ENCODE measurements at places on chromosomes 5 and 9.

DNA sequence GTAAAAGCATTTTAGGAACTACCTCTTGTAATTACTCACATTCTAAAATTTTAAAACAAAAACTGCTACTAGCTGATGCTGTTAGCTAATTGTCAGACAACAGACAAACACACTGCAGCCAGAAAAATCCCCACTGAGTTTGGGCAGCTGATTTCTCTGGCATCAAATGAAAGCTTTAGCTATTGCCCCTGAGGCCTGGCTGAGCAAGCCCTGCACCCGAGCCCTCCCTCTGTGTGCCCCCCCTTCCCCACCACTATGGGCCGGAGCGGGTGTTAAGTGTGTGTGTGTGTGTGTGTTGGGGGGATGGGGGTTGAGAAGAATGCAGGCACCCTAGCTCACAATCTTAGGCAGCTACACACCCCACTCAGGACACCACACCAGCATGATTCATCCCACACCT lies 2.4 kb downstream of the NEUROG1 start:
- DNase-seq: no peak

DNA sequence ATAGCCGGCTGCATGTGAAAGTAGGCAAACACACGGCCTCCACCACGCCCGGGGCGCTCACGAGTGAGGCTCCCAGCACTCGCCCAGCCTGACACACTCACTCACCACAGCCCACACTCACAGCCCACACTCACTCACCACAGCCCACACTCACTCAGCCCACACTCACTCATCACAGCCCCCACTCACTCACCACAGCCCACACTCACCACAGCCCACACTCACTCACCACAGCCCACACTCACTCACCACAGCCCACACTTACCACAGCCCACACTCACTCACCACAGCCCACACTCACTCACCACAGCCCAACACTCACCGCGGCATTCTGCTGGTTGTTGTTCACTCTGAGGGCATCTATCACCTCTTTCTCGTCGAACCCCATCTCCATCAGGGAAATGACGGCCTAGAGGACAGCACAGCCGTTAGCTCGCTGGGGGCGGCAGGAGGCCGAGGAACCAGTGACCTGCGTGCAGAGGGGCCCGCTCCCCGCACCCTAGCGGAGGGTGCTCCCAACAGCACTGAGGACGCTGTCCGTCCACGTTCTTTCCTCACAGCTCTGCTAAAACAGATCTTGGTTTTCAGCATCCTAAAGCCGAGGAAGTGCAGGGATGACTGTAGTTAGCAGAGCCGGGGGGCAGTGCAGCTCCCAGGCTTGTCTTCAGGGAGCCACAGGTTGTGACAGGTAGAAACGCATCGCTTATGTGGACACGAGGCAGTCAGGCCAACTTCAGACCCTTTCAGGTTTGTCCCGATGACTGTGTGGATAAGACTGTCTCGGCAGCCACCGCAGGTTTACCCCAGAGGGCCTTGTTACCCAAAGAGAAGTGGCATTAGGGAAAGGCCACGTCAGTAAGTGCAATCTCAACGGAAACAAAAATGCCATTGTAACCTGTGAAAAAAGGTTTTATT lies 21.6 kb downstream of the UBAC1 start:
- no peak for DNase-seq

DNA sequence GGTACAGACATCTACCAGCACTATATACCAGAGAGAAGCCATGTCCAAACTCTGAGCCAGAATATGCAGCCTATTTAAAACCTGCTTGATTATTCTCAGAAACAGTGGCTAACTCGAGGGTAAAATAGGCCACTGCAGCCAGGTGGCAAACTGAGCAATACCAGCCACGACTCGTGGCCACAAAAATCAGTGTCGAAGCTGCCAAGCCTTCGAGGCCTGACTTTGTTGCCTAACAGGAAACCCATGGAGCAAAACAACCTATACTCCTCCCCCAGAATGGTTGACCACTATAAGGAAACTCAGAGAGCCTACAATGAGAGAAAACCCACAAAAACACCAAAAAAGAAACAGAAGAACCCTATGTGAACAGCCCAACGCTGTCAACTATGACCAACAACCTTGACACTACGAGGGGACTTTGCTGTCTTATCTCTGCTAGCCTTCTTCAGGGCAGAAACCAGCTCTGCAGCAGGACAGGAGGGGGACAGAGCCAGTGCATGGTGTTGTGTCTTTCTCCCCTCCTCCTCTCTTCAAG lies 133.8 kb downstream of the TMEM174 start:
- no peak for DNase-seq

DNA sequence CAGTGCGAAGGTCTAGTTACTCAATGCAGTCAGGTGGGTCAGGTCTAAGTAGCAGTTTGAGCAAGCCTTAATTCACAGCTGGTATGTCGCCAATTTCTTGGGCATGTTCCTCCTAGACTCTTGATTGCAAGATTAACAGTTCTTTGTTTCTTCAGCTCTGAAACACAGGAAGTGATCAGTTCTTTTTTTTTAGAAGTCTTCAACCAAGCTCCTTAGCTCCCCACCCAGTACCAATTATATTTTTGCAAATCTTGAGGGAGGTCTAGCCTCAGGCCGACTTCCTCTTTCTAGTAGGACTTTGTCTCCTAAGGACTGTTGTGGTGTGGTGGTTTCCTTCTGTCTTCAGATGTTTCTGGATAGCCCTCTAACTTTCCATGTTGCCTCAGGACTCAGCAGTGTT lies 2054.2 kb downstream of the MAT2B start:
- DNase-seq: no peak

GRCh38 chr9:27428551-27428950 lies 95.5 kb upstream of the IFNK start:
- no peak for DNase-seq

Measured in coronary artery (tissue), 2 donors.